ENCODE measurements at places on chromosomes 6 and 20.

GRCh38 chr6:157555455-157556143, 174.6 kb downstream of the ZDHHC14 start:
- no peak for DNase-seq

- DNase-seq: no peak
Measured at GRCh38 chr6:98833057-98833306, 1.4 kb upstream of the POU3F2 start.

DNA sequence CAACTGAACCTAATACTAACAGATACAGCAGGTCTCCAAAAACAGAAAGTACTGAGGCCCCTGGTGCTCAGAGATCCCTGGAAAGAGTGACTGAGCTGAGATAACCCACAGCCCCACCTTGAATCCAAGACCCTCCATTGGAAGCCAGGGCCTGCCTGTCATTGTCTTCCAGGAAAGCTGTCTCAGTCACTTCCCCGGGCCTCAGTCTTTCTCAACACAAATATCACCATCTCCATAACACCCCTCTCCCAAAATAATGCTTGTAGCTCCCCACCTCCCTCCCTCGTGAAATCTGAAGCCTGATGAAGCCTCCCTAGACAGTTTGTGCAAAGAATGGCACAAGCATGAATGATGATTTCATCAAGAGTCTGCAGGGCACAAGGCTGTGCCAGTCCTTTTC, 138.2 kb upstream of the LRFN2 start:
- no peak for DNase-seq

- no peak for DNase-seq
Measured at GRCh38 chr6:44797746-44798145, 410.2 kb downstream of the CDC5L start.

DNA sequence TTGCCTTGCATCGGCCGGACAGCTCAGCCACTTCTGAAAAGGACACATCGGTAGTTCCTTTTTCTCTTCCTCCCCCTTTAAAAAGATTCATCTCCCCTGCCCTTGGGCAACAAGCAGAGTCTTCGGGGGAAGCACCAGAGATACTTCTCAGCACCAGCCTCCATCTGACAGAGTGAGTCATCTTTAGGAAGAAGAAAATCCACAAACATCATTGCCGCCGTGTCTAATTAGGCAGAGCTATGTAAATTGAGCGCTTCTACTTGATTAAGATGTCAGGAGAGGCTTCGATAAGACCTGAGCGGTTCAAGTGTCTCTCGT, 186.4 kb downstream of the TAF4 start:
- DNase-seq: no peak

GRCh38 chr6:33430334-33430733, 10.5 kb downstream of the SYNGAP1 start:
- DNase-seq: no peak

- no peak for DNase-seq
Measured at GRCh38 chr6:165701005-165701404, 38.0 kb upstream of the PDE10A start.

GRCh38 chr6:134347885-134348805, 30.2 kb upstream of the SGK1 start:
- DNase-seq: peak; percentile 86

- no peak for DNase-seq
Measured at GRCh38 chr6:5132731-5133130, 47.6 kb downstream of the PPP1R3G start.

GRCh38 chr20:24492698-24493097, 23.3 kb downstream of the SYNDIG1 start:
- no peak for DNase-seq

GRCh38 chr6:11595903-11596302, 58.4 kb downstream of the TMEM170B start:
- DNase-seq: no peak

GRCh38 chr6:96138406-96138805, 122.6 kb downstream of the FUT9 start:
- no peak for DNase-seq

GRCh38 chr20:57499676-57500075, 25.3 kb downstream of the CTCFL start:
- no peak for DNase-seq

GRCh38 chr6:10621213-10621612, 73.2 kb downstream of the C6orf52 start:
- no peak for DNase-seq

DNA sequence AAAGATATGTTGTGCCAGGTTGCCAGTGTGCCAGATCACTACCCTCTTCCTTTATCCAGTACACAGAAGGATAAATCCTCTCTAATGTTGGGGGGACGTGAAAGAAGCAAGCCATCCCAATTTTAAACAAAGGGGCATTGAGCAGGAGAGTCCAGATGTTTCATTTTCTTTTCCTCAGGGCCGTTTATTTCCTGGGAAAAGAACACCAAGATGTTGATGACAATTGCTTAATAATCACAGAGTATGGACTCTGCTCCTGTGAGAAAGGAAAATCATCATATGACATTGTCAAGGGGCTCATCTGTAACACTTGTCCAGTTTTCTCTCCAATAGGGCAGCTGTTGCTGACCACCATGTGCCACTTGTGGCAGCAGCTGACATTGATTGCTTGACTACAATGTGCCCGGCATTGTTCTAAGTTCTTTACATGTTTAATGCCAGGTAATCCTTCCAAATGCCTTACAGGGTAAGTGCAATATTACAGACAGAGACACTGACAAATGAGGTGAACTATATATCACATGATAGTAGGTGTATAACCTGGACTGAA, 161.4 kb downstream of the CD109 start:
- no peak for DNase-seq

- DNase-seq: no peak
Measured at GRCh38 chr20:54468082-54468481, 7.3 kb upstream of the DOK5 start.

DNA sequence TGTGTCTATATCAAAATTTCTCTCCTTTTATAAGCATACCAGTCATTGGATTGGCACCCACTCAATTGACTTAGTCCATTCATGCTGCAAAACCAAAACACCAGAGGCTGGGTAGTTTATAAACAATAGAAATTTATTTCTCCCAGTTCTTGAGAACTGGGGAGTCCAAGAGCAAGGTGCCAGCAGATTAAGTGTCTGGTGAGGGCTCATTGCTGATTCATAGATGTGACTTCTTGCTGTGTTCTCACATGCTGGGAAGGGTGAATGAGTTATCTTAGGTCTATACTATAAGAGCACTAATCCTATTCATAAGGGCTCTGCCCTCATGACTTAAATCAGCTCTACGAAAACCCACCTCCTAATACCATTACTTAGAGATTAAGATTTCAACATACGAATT, 501.4 kb downstream of the EPM2A start:
- no peak for DNase-seq

DNA sequence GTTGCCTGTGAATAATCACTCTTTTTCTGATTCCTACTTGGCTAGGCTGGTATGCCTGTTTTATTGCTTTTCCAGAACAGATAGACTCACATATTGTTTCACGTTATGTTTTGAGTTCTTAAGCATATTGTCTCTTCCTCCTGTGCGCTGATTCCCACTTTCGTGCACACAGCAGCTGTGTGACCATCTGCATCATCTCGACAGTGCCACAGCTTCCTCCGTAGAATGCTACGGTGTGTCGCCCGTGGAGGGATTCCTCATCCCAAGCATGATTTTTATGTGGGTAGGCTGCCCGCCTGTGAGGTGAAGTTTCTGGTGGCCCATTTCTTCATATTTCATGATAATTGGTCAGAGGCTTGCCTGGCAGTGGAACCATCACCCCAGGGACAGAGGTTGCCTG, 31.8 kb downstream of the PLCB4 start:
- no peak for DNase-seq

DNA sequence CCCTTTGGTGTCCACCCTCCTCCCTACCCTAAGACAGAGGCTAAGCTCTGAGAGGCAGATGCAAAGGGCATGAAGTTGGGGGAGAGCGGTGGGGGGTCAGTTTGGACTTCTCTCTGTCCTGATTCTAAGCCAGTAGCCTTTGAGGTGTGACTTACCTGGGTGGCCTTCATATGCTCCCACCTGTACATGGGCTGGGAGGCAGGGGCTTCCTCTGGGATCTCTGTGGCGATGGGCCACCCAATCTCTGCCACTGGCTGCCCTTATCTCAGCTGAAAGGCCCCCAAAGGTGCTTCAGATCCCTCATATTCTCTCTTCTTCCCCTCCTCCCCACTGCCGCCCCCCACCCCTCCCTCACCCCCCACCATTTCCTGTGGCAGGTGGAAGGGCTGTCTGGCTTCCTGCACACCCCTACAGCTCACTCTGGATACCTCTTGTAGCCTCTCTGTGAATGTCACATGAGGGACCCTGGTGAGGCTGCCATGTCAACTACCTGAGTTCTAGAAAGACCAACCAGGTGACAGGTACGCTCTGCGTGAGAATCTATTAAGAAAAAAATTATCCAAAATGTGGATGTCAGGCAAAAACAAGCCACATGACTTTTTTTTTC, 34.0 kb downstream of the PNLDC1 start:
- no peak for DNase-seq

Measured in sciatic nerve (tissue), 2 donors.